Left renal cortex interstitium (tissue), 4 donors: ENCODE measurements at places on chromosomes 6 and 20.
A peak's percentile ranks its signal among the peaks of the same experiment; 100 is the strongest.

DNA sequence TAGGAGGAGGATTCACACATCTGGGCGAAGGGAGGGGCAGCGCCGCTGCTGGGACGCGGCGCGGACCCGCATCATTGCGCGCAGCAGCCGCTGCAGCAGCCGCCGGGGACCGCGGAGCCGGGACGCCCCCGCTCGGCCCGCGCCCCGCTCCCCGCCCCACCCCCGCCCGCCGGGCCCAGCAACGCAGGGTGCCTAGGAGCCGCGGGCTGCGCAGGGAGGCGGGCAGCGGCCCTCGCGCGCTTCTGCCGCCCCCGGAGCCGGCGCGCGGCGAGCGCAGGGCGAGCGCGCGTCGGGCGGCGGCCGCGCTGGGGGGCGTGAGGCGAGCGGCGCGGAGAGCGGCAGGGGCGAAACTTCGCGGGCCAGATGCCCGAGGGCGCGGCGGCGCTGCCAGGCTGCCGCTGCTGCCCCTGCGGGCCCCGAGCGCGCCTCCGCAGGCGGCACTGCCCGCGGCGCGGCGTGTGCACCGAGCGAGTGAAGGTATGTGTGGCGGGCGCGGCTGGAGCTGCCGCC is at the start of gene NKAIN2:
Gene NKAIN2 (plus strand): TSS at position 362 of the 510 bp plus-strand sequence.
- no peak for DNase-seq

DNA sequence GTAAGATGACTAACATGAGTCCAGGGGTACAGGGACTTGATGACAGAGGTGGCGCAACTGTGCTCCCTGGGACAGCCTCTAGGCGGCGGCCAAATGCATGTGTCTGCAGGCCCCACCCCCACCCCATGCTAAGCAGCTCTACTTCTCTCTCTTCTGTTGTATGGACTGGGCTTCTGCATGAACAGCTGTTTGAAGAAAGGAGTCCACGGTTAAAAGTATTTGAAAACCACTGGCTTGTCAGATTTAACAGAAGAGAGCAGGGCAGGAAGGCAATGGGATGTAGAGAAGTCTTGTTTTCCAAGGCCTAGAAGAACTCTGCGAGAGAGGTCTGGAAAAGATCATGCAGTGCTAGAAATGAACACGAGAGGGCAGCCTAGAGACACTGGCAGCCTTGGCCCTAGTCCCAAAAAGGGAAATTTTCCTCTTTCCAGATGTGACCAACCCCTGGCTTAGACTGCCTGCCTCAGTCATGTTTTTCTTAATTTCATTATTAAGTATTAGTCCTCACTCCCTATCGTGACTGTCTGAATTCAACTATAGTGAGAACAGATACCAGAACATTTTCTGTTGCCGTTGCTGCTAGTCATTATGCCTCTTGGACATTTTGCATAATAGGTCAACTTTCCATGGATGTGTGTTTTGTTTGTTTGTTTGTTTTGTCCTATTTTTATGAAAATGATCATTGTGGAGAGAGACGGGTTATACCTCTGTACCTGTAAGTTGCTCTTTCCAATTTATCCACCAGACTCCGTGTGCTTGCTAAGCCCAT is 265.0 kb downstream of the ADGRG6 start:
- DNase-seq = peak; percentile 52

DNA sequence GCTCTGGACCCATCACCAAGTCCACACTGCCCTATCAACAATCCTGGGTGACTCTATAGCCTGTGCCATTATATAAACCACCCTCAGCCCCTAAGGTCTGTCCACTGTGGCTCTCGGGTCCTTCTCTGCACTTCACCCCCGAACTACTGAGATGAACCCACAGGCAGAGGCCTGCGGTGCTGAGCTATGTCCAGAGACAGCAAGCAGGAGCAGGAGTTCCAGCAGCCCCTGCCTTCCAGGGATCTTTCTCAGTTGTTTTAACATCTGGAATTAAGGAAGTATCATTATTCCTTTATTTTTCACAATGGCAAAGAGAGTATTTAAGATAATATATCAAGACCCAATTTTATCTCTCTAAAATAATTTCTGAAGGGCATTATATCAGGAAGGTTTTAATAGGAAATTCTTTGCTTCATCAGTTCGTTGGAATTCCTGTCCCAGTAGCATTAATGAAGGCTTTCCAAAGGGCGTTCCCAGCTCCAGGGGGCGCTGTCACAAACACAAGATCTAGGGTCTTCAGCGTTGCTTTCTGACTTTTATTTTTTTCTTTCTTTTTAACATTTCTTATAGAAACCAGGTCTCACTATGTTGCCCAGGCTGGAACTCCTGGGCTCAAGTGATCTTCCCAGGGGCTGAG is 27.3 kb downstream of the RRBP1 start:
- peak; percentile 58 for DNase-seq

GRCh38 chr6:29723666-29724588 is 693 bp downstream of the HLA-F start:
- DNase-seq = no peak

GRCh38 chr6:53358440-53359094 is 9.8 kb upstream of the ELOVL5 start:
- no peak for DNase-seq

GRCh38 chr20:44234566-44235317 is 12.4 kb upstream of the GDAP1L1 start:
- no peak for DNase-seq

- no peak for DNase-seq
These were observed 75.9 kb downstream of the TAF4 start for GRCh38 chr20:61989741-61990140.
